Adrenal gland (tissue), 19 donors: ENCODE measurements at places on chromosomes 3 and 15. TPM values are rescaled to one million over a fixed set of nuclear protein-coding genes. Genes with fewer than 3 reads are reported as not detected.

EXD1 gene
- not detected for total RNA-seq

ARGFX gene
- total RNA-seq = not detected

AGTR1 gene
- total RNA-seq = 80.0 TPM

ACVR2B gene
- total RNA-seq = 15.2 TPM

ABHD14A gene
- 29.3 TPM for total RNA-seq

KLF15 gene
- 2.0 TPM for total RNA-seq

DAZL gene
- not detected for total RNA-seq

GOLGA6L22 gene
- not detected for total RNA-seq

SPINT1 gene
- 1.3 TPM for total RNA-seq

FGD5 gene
- 21.4 TPM for total RNA-seq

TUSC7 gene
- not detected for total RNA-seq
